Gastroesophageal sphincter (tissue), 4 donors: ENCODE measurements at places on chromosomes 3 and 15. TPM values are rescaled to one million over a fixed set of nuclear protein-coding genes. Genes with fewer than 3 reads are reported as not detected.

DNA sequence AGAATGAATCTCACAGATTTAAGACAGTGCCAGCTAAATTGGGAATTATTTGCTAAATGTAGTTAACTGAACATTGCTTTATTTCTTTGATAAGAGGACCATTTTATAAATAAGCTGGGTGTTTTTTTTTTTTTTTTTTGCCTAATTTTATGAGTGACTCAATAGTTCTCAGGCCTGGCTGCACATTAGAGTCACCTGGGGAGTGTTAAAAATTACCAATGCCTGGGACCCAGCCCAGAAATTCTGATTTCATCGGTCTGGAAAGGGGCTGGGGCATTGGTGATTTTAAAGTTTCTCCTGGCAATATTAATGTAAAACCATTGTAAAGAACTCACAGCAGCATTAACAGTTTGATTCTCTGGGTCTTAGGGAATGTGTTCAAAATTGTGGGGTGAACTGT, 51.2 kb upstream of the PHLDB2 start:
- ATAC-seq: no peak

DNA sequence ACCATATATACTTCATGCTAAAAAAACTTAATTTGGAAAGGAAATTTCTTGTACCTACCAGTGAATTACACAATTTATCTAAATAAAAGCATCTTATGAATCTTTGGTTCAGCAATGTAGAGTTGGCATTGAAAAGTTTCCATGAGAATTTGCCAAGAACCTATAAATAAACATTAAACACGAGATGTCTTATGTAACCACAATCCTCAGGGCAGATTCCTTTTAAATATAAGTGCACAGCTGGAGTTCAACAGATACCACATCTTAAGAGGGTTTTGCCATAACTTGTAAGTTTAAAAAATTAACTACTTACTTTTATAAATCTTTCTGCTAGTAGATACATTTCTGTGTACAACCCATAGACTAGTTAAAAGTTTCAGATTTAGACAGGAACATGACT, 499.3 kb upstream of the ARRDC4 start:
- no peak for ATAC-seq

WDR93 gene
- total RNA-seq: not detected

GRCh38 chr3:179278151-179278550, 27.2 kb upstream of the KCNMB3 start:
- no peak for ATAC-seq

DNA sequence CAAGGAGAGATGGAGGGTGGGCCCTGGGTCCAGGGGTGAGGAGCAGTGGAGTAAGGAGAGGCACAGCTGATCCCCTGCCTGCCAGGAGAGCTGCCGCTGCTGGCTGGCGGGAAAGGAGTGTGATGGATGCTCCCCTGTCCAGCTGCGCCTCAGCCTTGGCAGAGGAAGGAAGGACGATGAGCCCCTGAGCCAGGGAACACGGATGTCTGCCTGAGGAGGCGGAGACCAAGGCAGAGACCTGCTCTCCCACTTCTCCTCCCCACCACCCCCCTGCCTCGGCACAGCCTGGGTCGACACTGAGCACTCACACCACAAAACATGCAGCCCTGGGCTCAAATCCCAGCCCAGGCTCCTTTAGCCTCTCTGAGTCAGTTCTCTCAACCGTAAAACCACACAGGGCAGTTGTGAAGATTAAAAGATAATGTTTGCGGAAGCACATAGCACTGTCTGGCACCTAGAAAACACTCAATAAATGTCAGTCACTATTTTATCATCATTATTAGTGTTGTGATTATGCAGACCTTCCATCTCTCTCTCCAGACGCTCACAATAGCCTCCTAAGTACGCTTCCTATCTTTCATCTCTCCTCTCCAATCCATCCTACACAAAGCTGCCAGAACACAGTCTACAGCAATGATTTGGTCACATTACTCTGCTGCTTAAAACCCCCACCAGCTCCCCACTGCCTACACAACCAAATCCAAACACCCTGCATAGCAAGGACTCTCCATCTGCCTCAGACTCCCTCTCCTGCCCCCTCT, 52.2 kb downstream of the SEMA5B start:
- peak; percentile 49 for ATAC-seq

JMJD7 gene
- total RNA-seq: 8.9 TPM

- ATAC-seq: no peak
Measured at GRCh38 chr3:127796831-127797150, 25.5 kb downstream of the MGLL start.

GRCh38 chr3:18420555-18420954, 4.6 kb downstream of the SATB1 start:
- no peak for ATAC-seq

ZDHHC23 gene
- 1.7 TPM for total RNA-seq

MOBP gene
- not detected for total RNA-seq

DNA sequence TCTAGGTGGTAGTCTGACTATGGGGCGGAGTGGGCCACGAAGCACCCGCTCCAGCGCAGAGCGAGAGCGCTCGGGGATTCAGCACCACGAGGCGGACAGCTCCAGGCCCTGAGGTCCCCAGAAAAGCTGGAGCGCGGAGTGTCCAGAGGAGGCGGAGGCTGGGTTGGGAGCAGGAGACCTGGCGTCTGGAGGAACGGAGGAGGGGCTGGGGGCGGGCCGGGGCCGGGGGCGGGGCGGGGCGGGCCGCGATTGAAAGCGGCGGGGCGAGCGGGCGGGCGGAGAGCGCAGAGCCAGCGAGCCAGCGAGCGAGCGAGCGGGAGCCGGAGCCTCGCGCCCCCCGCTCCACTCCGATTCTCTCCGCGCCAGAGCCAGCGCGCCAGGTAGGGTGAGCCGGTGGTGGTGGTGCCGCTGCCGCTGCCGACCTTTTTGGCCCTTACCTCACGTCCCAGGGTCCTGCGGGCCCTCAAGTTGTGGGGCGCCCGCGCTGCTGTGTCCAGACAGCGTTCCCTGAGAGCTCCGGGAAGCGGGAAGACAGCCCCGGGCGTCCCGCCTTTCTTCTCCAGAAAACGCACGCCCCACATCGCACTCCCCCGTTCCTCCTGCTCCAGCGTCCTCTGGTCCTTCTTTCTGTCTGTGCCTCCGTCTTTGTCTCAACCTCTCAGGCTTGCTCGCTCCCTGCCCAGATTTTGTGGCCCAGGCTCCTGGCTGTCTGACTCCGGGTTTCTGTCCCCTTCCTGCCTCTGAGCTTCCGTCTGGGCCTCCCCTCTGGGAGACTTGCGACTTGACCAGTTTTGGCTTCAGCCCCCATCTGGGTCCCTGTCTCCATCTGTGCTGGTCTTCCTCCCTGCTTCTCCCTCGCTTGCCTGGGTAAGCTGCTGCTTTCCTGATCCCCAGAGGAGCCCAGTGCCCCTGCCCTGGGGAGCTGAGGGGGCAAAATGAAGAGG, at the start of gene GRM2:
Gene GRM2, plus strand, starts transcription at position 281 of the 944 bp plus-strand sequence. CDS start 1,916 bp downstream, outside the sequence.
- peak; percentile 84 for ATAC-seq

GPR27 gene
- 2.8 TPM for total RNA-seq

DNA sequence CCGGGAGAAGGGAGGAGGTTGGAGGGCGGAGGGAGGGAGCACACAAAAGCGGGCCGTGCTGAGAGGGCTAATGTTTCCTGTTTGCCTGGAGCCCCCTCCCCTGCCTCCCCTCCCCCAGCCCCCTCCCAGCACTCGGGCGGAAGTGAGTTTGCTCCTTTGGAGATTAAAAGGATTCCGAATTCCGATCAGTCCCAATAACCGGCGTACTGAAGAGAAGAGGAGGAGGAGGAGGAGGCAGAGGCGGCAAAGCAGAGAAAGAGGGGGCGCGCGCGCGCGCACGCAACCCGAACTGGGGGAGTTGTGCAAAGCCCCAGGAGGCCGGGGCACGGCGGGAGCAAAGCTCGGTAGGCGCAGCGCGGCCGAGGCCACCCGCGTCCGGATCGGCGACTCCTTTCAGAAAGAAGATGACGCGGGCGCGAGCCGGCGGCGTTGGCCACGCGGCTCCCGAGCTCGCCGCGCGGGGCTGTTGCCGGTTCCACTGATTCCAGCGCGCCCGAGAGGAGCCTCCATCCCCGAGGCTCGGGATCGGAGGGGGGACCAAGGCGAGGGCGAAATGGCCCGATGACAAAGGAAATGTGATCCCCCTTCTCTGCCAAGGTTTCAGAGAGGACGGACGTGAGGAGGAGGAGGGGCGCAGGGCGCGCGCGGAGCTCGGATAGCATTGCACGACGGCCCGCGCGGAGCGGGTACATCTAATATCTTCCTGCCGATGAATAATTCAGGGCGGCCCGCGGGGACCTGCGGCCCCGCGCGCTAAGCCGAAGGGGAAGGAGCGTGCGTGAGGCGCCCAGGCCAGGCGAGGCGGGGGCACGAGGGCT, 1.1 kb upstream of the TRIM71 start:
- ATAC-seq: no peak

MAGEL2 gene
- total RNA-seq: 0.13 TPM

- ATAC-seq: no peak
Measured at GRCh38 chr15:51262463-51262862, 75.9 kb downstream of the CYP19A1 start.

DNA sequence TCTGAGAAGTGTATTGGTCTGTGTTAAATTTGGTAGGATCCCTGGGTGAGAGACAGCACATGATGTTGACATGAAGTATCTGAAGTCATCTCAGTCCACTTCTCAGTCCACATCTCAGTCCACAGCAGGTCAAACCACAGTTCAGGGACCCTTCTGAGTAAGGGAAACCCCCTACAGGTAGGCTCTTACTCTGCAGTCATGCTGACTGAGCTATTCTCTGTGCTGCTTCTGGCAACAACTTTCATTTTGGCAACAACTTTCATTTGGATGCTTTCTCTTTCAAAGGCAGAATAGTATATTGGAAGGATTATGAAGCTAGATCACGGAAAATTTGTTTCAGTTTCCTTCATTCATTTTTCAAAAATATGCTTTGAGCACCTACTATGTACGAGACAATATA, 178.2 kb upstream of the GOLIM4 start:
- ATAC-seq: no peak

DNA sequence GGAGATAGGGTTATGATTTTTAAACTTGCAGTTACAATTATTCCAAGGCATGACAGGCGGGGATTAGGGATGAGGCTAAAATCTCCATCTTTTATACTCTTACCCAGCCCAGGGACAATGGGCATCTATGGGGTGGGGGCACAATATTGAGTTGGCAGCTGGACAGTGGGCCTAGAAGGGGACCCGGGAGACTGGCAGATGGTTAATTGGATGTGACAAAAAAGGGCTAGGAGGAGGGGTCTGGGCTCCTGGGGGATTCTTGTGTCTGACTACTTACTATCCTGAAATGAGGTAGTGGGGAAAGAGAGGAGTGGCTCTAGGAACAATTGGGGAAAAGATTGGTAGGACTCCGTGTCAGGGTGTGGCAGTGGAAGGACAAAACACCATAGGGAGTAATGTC, 53.0 kb upstream of the ROPN1 start:
- ATAC-seq: no peak

- ATAC-seq: no peak
Measured at GRCh38 chr3:154062513-154062912, 58.7 kb upstream of the ARHGEF26 start.

GP9 gene
- not detected for total RNA-seq
